Stimulated activated CD4-positive, alpha-beta T cell treated with anti-CD3 and anti-CD28 coated beads, Interleukin-1b, Interleukin-23, amount 100 ng/mL, for 4 hours (primary cell): ENCODE measurements at places on chromosomes 2 and 18.

DNA sequence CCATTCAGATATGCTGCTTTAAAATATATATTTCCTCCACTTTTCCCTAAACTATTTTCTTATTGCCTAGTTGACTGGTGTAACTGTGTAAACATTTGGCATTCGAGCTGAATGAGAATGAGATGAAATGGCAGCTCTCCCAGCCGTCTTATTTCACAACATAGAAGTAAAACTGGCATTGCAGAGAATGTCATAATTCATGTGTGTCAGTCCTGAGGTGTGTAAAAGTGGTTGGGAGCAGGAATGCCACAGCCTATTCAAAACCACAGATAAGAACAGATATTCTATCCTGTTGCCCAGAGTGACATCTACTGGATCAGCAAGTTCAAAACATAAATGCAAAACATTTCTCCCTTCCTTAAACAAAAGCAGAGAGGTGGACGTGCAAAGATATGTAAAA lies 565.5 kb upstream of the CHAC2 start:
- DNase-seq, result no peak

- peak; percentile 20 for DNase-seq
These were observed 25.4 kb downstream of the SP100 start for GRCh38 chr2:230441227-230441897.

DNA sequence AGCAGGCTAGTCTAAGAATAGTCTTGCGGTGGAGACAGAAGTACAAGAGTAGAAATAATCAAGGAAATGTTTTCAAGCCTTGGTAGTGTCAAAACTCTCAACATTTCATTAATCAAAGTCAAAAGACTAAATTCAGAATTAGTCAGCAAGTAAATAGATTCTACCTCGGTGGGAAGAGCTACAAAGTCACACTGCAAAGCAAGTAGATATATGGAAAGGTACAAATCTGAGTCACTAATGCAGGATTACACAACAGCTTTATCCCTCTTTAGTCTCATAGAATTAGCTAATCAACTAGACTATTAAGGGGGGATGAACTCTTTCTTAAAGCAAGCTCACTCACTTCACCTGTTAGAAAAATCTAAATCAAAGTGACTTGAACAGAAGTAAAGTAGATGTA lies 568.7 kb upstream of the CNTNAP5 start:
- no peak for DNase-seq

- DNase-seq, result no peak
These were observed 49.8 kb upstream of the ASB1 start for GRCh38 chr2:238376884-238377391.

- no peak for DNase-seq
These were observed 440.9 kb downstream of the ZNF516 start for GRCh38 chr18:76054156-76054555.

DNA sequence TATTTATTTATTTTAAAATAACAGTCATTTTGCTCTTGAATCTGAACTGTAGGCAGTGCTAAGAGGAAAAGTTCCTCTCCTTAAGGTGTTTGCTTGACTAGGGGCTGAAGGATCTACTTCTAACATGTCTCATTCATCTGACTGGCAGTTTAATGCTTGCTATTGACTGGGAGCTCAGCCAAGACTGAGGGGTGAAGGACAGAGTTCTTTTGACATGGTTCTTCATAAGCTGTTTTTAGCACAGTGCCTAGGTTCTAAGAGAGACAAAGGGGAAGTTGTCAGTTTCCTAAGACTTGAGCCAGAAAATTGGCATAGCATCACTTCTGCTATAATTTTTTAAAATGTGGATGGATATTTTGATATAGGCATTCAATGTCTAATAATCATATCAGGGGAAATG lies 73.0 kb downstream of the COMMD1 start:
- no peak for DNase-seq

DNA sequence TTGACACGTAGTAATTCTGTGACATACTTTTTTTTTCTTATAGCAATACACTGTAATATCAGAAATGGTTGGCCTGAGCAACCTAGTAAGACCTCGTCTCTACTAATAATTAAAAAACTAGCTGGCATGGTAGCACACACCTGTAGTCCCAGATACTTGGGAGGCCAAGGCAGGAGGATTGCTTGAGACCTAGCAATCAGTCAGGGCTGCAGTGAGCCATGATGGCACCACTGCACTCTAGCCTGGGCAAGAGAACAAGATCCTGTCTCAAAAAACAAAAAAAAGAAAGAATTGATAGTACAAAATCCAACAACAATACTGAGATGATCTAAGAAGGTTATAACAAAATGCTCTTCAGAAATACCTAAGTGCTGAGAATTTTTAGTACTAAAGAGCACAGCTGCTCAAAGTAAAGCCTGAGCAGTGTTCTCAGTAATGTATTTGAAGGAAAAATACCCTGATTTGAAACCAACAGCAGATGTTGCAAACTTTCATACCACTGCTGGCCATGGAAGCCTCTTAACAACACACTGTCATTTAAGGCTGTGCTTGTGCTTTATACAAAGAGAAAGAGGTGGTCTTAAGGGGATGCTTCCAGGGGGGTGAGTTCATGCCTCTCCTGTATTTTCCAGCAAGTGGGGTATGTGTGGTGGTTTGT lies 132.6 kb upstream of the CDCA7 start:
- no peak for DNase-seq

DNA sequence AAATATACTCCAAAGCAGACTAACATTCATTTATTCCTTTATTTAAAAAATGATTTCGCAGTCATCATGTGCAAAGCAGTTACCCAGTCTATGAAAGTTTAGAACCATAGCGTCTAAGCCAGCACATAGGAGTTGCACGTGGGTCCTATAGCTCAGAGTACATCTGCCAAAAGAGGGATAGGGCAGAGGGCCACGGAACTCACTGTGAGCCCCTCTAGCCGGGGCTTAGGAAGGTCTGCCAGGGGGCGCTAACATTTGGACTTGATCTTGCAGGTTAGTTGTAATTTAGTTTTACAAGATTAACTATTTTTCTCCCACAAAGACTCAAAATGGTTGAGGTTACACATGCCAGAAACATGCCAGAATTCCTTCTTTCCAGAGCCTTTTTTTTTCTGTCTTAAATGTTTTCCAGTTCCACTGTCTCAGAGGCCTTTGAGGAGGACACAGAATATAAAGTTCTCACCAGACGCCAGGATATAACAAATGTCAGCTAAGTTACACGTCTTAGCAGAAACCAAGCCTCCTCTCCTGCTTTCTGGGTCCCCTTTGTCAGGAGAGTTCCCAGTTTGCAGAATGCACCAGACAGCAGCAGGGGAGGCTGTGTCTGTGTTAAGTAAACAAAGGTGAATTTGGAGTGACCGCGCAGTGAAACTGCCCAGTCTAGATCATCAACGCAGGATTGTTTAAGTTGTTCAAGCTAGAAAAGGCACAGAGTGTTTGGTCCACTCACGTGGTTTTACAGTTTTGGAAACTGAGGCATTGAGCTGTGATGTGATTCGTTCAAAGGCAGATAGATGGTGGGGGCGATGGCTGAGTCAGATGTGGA lies 292.0 kb downstream of the PRKCE start:
- no peak for DNase-seq
